ENCODE measurements at places on chromosomes 5 and 9.

DNA sequence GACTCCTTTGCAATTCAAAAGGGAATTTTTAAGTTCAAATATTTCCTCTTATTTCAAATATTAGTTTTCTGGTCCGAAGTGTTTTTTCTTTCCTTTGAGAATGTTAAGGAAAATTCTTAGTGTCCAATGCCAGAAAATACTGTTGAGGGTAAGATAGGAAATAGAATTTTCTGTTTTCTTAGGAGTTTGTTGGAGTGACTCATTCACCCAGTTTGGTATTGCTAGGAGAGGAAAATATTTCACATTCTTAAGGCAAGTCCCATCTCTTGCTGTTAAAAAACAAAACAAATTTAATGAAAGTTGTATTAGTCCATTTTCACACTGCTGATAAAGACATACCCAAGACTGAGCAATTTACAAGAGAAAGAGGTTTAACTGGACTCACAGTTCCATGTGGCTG is 349.2 kb upstream of the ADAMTSL1 start:
- no peak for DNase-seq

DNA sequence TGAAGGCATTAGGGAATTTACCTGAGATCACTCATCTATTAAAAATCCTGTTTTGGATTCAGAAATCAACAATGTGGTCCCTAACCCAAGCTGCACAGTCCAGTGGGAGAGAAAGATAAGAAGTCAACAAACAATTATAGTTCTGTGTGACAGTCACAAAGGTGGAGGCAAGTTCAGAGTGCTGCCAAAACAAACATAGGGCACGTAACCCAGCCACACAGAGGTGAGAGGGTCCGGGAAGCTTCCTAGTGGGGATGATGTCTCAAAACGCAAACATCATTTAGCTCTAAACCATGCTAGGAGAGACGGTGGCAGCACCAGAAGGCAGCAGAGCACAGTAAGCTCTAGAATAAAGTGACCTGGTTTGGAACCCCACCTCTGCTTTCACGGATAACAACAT is 158.9 kb downstream of the MAPKAP1 start:
- DNase-seq, result no peak

- DNase-seq, result no peak
These were observed 20.1 kb downstream of the PCSK1 start for GRCh38 chr5:96412868-96413449.

DNA sequence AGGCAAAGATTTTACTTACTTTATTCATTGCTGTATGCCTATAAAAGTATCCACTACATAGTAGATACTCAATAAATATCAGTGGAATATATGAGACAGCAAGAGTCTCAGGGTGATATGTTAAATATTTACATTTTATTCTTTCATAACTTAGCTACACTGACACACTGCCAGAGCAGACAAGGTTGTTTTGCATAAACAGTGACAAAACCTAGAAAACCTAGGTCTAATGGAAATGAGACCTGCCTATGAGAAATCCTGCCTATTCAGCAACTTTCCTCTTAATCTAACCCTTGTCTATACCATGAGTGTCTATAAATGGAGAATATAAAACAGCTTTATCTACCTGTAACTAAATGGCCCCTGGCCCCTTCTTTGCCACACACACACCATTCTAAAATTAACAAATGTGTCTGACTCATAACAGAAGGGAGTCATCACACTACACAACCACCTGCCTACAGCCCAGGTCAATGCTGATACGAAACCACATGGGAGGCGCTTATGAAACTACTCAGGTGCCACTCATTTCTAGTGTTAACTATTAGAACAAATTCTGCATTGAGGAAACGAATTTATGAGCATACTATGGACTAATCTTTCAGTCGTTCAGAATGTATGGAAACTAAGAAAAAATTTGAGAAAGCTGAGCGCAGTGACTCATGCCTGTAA is 60.3 kb downstream of the UBAP2 start:
- no peak for DNase-seq

DNA sequence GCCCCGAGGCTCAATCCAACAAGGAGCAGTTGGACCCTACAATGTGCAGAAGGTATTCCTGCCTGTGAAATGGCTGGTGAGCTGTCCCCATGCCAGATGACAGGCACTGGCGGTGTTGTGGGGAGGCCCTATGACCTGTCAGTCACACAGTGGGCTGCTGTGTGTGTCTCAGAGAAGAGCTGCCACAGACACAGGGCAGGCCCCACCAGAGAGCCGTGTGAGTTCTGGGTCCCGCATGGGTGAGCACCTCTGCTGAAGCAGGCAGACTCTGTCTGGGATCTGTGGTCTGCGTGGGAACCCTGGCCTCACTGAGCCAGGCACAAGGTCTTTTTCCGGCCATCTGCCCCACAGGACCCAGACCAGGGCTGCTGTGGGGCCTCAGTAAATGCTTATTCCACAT is 37.3 kb upstream of the PITX1 start:
- no peak for DNase-seq

DNA sequence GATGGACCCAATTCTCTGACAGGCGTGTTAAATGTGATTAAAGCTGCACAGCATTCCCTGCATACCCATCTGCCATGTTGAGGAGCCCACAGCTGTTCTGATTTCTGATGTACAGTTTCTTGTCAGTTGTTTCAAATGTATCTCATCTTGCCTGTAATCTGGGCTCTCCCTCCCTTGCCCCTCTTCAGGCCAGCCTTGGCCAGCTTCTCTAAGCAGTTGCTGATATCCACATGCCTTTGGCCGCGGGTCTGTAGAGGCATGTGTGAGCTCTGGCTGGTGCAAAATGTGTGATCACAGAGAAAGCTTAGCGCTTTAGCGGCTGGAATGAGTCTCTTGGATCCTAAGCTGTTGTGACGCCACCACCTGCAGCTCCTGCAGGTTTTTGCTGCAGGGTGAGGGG is 332.0 kb downstream of the MLLT3 start:
- DNase-seq, result no peak

DNA sequence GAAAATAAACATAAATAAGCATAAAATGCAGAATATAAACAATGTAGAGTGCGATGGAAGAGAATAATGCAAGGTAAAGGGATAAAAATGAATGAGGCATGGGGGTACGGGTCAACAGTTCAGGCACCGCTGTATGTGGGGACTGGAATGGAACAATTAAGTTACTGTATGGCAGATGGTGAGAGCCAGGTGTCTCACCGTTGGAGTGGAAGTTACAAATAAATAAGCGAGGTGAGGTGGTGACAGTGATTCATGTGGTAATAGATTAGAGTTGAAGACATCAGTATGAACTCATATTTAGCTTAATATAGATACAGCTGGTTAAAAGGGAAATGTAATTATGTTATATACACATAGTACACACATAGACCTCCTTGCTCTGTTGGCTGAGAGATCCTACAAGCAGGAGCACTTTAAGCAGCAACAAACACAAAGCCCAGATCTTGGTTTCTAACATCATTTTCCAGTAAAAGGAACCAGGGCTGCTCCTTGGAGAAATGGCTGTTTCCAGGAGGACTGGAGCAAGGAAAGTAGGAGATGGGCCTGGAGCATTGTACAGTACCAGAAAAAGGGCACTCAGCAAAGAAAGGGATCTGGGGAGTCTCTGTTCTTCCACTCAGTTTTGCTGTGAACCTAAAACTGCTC is 2.4 kb upstream of the OMD start:
- DNase-seq, result no peak

DNA sequence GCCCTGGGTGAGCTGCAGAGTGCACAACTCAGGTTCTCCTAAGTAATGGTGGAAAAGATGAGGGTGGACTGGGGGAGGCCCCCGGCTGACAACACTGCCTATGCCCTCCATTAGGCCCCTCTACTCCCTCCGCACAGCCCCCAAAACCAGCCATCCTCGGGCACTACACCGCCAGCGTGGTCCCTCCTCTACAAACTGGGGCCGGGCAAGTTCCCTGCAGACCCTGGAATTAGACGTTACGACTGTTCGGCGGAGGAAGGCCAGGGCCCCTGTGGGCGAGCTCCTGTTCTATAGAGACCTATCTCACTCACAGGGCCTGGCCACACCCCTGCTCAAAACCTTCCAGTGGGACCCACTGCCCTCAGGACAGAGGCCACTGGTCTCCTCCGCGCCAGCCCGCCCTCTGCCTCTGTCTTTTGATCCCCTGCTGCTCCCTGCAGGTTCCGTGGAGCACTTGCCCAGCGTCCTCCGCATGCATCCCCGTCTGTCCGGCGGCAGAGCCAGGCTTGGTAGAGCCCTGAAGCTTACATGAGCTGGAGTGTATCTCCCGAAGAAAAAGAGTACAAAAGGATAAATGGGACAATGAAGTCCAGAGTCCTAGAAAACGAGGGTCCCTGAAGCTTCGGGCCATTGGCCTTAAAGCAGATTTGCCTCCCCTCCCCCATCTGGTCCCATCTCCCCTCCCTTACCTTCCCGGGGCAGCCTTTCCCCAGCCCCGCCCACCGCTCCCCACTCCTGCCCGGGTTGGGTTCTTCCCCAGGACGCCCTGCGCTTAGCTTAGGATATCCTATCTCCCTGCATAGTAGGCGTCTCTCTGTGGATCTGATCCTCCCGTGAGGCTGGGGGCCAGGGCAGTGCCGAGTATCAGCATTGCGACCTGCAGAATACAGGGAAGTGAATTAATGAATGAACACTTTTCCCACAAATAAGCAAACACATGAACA is 71.3 kb downstream of the HRH2 start:
- DNase-seq, result no peak

GRCh38 chr5:159058716-159059636 is 40.7 kb downstream of the EBF1 start:
- no peak for DNase-seq
